ENCODE measurements at places on chromosomes 12 and 14.

DNA sequence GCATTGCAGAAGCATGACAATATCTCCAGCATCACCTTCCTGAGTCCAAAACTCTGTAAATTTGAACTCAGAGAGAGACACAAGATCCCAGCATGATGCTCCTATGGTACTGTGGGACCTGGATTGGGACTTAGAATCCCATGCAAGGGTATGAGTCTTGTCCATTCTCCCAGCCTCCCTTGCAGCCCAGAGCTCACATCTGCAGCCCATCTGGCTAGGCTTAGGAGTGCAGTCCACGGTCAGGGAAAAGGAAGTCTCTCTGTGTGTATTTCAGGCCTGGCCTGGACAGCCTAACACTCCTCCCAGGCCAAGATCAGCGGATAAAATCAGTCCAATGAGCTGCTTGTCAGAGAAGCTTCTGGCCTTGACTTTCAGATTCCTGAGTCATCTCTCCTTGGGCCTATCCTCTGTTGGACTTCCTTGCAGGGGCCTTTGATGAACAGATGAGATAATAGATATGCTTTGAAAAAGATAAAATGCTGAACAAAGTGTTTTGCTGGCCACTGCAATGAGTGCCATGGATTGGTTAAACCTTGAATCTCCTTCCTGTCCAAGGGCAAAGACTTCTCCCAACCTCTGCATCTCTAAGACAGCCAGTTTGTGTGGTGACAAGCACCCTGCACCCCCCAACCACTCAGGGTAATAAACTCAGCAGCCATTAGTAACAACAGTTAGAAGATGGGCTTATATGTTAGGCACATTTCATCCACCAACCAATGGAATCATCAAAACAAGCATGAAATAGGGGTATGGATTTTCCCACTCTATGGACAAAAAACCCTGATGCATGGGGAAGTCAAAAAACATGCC is 412.8 kb upstream of the TBX3 start:
- DNase-seq, result no peak

DNA sequence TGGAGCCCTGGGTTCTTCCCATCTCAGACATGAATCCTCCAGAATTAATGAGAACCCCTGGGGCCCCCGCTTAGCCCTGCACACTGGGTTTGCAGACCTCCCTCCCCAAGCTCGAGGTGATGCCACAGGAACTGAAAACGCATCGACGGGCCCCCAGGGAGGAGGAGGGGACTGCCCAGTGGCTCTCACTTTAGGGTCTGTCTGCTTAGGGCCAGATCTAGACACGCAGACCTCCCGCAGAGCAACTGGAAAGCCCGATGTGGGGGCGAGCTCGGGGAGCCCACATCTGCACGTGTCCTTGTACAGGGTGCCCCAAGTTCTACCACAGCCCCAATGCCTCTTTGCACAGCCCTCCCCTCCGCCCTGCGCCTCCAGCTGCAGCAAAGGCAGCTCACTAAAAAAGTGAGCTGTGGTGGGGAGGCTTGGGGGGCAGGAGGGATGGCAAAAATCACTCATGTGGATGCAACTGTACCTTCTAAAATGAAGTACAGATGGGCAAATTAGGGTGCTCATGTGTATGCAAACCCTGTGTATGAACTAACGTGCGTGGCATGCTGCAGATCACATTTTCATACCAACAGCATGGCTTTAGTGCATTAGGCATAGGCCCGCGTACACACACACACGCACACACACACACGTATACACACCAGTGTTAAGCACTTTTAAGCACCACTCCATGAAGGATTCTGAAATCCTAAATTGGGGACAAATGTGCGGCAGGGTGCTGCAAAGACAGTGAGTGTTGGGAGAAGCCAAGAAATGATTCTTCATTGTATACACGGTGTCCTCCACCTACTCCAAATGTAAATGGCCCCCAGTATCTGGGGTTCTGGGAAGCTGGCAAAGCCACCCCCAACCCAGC is 99.9 kb upstream of the MAP1LC3B2 start:
- no peak for DNase-seq

DNA sequence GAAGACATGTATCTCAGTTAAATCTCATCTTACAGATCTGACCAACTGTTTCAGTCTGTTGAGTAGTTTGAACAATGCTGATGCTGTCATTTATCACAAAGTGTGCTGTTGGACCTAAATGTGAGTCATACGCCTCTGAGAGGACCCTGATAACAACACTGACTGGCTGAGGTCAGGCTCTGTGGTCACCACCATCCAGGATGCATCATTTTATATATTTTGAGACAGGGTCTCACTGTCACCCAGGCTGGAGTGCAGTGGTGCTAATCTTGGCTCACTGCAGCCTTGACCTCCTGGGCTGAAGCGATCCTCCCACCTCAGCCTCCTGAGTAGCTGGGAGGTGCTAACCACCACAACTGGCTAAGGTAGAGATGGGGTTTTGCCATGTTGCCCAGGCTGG is 181.0 kb upstream of the RGS6 start:
- no peak for DNase-seq

DNA sequence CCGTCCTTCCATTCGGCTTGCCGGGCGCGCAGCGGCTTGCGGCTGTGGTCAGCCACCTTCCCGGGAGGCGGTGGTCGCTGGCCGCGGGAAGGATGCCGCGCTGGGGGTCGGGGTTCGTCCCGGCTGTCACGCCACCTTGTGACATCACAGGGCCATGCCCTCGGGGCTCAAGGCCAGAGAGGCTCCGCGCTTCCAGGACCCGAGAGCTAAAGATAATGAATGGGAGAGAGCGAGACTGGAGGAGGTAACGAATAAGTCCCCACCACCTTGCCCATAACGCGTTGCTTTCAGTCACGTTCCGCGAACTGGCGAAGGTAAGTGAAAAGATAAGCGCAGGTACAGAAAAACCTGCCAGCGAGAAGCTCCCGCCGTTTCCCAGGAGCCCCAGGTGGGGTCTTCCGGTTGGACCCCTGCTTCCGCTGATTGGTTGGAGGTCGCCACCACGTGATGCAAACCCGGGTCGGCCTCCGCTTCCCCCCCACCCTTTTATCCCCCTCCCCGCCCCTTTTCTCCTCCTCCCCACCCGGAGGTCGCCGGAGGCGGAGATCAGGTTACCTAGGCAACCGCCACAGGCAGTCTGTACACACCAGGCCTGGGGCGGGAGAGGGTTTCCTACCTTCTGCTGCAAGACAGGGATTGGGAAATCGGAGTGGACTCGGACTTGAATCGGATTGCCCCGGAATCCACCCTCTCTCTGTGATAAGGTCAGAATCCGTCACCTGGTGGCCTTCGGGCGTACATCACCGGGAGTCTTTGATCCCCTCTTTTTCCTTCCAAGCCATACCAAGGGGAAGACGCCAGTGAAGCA is at the start of gene LRRC9:
TSS of gene LRRC9 (plus strand) at position 575 of the 808 bp plus-strand sequence.
- DNase-seq, result no peak

- DNase-seq, result no peak
Observed at GRCh38 chr14:60771117-60771516, 36.6 kb downstream of the MNAT1 start.

- no peak for DNase-seq
Observed at GRCh38 chr12:132657004-132657727, 30.0 kb downstream of the POLE start.

- peak; percentile 67 for DNase-seq
Observed at GRCh38 chr12:6607751-6608591, 792 bp upstream of the CHD4 start.

GRCh38 chr14:92585981-92586937 is 72.7 kb downstream of the RIN3 start:
- peak; percentile 39 for DNase-seq

- peak; percentile 51 for DNase-seq
Observed at GRCh38 chr14:22780105-22780679, 13.7 kb downstream of the OXA1L start.

DNA sequence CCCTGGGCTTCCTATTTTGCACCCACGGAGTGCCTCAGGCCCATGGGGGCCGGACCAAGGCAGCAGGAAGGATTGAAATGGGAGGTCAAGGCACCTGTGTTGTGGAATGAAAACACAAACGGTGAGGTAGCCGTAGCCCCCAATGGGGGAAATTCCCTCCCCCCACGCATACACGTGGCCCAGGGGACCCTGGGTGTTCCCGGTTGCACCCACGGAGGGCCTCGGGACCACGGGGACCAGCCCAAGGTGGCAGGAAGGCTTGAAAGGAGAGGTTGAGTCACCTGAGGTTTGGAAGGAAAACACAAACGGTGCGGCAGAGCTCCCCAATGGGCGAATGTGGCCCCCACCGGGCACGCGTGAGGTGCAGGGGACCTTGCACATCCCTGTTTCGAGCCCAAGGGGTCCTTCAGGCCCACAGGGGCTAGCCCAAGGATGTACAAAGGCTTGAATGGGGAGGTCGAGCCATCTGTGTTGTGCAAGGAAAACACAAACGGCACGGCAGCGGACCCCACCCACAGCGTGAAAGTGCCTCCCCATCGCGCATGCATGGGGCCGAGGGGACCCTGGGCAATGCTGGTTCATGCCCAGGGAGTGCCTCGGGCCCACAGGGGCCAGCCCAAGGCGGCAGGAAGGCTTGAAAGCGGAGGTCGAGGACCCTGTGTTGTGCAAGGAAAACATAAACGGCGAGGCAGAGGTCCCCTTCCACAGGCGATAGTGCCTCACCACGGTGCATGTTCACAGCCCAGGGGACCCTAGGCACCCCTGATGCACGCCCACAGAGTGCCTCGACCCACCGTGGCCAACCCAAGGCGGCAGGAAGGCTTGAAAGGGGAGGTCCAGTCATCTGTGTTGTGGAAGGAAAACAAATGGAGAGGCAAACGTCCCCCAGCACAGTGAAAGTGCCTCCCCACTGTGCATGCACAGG is 376.7 kb downstream of the ALG10 start:
- DNase-seq, result no peak

- no peak for DNase-seq
Observed at GRCh38 chr14:99566390-99567354, 37.3 kb downstream of the CCDC85C start.

DNA sequence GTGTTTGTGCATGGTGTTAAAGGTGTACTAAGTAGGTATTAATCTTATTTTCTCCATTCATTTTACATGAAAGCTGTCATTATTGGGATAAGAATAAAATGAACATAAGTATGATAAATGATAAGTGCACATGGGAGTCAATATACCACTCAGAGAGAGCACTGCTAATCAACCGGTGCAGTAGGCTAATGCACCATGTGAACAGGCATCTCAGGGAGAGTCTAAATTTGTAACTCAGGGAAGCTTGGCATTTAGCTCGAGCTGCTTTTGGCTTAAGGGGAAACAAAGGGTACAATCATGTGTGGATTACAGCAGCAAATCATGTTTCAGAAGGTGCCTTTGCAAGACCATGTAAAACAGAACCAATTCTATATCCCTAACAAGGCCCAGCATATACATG is 127.4 kb downstream of the MGST1 start:
- no peak for DNase-seq

GRCh38 chr14:36718216-36718615 is 56.6 kb downstream of the PAX9 start:
- DNase-seq, result no peak

- no peak for DNase-seq
Observed at GRCh38 chr14:56324856-56325699, 206.9 kb downstream of the PELI2 start.

- DNase-seq, result no peak
Observed at GRCh38 chr12:6563448-6564050, 4.5 kb downstream of the NOP2 start.

DNA sequence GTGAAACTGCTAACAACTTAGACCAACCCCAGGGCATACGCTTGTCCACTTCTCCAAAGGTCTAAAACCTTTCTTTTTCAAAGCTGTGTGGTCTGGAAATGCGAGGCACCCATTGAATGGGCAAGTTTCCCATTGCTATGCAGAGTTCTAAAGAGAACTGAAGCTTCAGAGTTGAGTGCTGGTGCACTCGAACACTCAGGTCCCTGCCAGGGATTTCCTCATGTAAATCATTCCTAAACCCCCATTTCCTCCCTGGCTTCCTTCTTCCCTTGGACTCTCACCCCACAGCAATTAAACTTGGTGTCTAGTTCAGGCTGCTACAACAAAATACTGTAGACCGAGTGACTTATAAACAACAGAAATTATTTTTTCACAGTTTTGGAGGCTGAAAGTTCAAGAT is 2.2 kb upstream of the PXN start:
- no peak for DNase-seq

DNA sequence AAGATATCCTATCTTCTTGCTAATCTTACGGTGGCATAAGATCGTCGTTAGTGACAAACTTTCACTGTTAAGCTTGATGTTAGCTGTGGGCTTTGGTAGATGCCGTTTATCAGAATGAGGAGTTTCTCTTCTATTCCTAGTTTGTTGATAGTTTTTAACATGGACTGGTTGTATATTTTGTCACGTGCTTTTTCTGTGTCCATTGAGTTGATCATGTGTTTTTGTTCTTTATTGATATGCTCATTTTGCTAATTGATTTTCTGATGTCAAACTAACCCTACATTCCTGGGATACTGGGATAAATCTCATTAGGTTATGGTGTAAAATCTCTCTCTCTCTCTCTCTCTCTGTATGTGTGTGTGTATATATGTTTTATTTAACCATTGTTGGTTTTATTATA is 545.1 kb downstream of the AACS start:
- no peak for DNase-seq

DNA sequence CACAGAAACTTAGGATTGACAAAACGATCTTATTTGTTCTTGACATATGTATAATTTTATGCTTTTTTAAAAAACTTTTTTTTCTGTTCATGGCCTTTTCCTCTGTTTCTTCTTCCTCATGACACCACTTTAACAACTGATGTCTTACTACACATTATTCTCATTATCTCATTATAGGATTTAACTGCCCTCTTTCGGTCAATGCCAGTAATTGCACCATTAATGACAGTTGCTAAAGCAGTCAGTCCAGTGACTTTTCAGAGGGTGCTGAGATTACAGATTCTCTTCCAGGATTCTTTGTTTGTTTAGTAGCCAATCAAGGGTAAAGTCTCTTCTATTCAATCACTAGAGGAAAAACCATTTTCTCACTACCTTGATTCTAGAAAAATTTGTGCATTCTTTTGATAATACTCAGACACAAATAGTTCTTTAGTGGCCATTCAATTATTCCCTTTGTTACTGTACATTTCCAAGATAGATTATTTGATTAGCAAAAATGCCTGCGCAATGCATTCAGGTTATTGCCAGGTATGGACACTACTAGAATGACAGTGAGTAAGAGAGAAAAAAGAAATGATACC is 50.1 kb downstream of the KLRG1 start:
- DNase-seq, result peak; percentile 54

DNA sequence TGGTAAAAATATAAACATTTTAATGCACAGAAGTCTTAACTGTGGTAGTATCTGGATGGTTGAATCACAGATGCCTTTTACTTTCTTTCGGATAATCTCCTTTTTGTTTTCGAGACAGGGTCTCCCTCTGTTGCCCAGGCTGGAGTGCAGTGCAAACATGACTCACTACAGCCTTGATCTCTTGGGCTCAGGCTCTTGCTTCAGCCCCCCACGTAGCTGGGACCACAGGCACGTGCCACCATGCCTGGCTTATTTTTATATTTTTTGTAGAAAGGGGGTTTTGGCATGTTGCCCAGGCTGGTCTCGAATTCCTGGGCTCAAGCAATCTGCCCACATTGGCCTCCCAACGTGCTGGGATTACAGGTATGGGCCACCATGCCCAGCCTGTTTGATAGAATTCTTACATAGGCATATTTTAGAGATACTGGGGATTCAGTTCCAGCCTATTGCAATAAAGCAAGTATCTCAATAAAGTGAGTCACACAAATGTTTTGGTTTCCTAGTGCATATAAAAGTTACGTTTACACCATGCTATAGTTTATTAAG is 99.2 kb downstream of the SNAPC1 start:
- DNase-seq, result no peak

All from kidney glomerular epithelial cell (primary cell).